ENCODE measurements at places on chromosomes 4 and X. TPM values are rescaled to one million over a fixed set of nuclear protein-coding genes. Genes with fewer than 3 reads are reported as not detected.

GRCh38 chrX:77275392-77275791 is 171.8 kb upstream of the FGF16 start:
- no peaks in the 10 kb centered on the region for H3K36me3 ChIP-seq
- DNase-seq, result no peak
- no peak overlapping the region for H3K4me3 ChIP-seq
- H3K4me1 ChIP-seq, result no peaks in the 10 kb centered on the region
- no peaks in the 10 kb centered on the region for H3K27me3 ChIP-seq

- no peak for DNase-seq
- peaks cover 28% of the 10 kb centered on the region for H3K4me1 ChIP-seq
- H3K27me3 ChIP-seq, result peaks cover 5% of the 10 kb centered on the region
- H3K36me3 ChIP-seq, result no peaks in the 10 kb centered on the region
Measured at GRCh38 chrX:72023071-72023470, 108.6 kb downstream of the RTL5 start.

- H3K4me1 ChIP-seq, result peaks cover 11% of the 10 kb centered on the region
- no peak for DNase-seq
- H3K4me3 ChIP-seq, result no peak overlapping the region
- no peak overlapping the region for H3K27ac ChIP-seq
- H3K27me3 ChIP-seq, result no peaks in the 10 kb centered on the region
Measured at GRCh38 chrX:129568349-129568748, 28.3 kb downstream of the OCRL start.

DNA sequence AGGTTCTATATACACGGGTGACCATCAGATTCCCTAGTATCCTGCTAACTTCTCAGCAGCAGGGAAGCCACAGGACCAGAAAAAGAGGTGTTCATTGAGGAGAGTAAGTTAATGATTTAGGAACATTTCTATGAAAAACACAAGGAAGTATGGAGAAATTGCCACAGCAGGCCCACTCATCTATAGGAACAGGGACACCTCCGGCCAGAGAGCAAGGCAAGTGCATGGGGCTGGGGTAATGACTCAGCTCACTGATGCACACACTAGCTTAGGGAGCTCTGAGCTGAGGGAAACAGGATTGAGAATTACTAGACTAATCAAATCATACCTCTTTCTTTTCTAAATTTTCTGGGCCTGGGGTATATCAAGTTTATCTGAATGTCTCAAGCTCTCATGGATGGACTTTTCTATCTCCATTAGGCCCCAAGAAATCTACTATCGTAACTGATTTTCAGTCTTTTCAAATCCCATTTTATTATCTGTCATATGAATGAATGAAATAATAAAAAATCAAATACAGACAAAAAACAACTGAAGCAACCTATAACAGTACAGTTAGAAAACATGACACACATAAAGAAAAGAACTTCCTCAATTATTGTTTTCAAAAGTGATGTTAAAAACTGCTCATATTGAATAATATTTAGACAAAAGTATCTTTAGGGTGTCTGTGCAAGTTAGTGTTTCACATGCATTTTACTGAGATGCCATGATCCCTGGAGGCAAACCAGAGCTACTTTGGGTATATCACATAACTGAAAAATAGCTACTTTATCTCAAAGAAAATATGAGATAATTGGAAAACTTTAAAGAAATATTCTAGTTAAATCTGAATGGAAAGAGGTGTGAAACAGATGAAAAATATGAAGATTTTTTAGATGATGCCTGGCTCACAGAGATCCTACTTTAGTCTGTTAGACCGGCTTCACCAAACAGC is 89.8 kb downstream of the FBXO8 start:
- H3K4me3 ChIP-seq, result no peak overlapping the region
- H3K4me1 ChIP-seq, result no peaks in the 10 kb centered on the region
- H3K27me3 ChIP-seq, result peaks cover 41% of the 10 kb centered on the region
- DNase-seq, result no peak
- H3K27ac ChIP-seq, result no peak overlapping the region
- H3K36me3 ChIP-seq, result no peaks in the 10 kb centered on the region

GRCh38 chrX:40579900-40580536 is 752 bp upstream of the ATP6AP2 start:
- peaks cover 23% of the 10 kb centered on the region for H3K4me1 ChIP-seq
- no peaks in the 10 kb centered on the region for H3K27me3 ChIP-seq
- H3K4me3 ChIP-seq, result peak overlapping the region; percentile 83
- no peaks in the 10 kb centered on the region for H3K36me3 ChIP-seq

DNA sequence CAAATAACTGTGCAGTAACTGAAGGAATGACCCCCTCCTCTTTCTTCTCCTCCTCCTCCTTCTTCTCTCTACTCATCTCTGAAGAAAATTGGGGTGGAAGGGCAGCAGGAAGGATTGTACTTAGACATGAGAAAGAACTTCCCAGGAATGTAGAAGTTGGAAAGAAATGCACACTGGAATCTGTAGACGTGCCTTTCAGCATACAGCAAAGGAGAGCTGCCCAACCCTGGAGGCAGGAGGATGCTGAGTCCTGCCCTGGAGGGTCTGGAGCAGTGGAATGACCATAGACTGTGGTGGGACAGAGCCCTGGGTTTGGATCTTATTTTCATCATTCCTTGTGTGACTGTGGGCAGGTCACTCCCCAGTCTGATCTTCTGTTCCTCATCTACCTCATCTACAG is 80.1 kb downstream of the PJA1 start:
- no peaks in the 10 kb centered on the region for H3K36me3 ChIP-seq
- DNase-seq, result no peak
- no peak overlapping the region for H3K4me3 ChIP-seq
- H3K27ac ChIP-seq, result no peak overlapping the region
- H3K4me1 ChIP-seq, result no peaks in the 10 kb centered on the region
- no peaks in the 10 kb centered on the region for H3K27me3 ChIP-seq

GRCh38 chr4:183873409-183874185 is 31.5 kb upstream of the STOX2 start:
- no peaks in the 10 kb centered on the region for H3K27me3 ChIP-seq
- no peak overlapping the region for H3K4me3 ChIP-seq
- no peaks in the 10 kb centered on the region for H3K36me3 ChIP-seq
- H3K4me1 ChIP-seq, result no peaks in the 10 kb centered on the region
- DNase-seq, result no peak
- no peak overlapping the region for H3K27ac ChIP-seq

DNA sequence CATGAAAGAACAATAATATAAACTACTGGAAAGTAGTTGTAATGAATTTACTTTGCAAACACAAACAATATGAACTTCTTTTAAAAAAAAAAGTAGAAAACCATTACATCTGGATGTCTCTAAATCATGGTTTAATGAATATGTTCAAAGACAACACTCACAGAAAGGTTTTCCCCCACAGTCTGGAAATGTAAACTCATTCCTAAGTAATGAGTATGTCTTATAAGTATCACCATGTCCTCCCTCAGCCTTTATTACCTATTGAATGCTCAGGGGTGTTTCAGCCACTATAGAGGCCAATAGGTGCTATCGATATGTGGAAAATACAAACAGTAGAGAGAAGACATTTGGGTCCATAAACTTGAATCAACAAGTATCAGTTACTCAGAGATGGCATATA is 186.7 kb downstream of the PALLD start:
- no peak overlapping the region for H3K4me3 ChIP-seq
- H3K4me1 ChIP-seq, result no peaks in the 10 kb centered on the region
- peaks cover 2% of the 10 kb centered on the region for H3K27me3 ChIP-seq
- no peak overlapping the region for H3K27ac ChIP-seq

DNA sequence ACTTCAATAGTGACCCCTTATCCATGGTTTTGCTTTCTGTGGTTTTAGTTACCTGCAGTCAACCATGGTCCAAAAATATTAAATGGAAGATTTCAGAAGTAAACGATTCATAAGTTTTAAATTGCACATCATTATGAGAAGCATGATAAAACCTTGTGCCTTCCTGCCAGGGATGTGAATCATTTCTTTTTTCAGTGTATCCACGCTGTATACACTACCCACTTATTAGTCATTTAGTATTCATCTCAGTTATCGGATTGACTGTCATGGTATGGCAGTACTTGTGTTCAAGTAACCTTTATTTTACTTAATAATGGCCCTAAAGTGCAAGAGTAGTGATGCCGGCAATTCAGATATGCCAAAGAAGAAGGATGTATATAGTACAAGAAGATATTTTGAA is 37.7 kb upstream of the TASL start:
- peaks cover 3% of the 10 kb centered on the region for H3K4me1 ChIP-seq
- H3K36me3 ChIP-seq, result no peaks in the 10 kb centered on the region
- H3K27ac ChIP-seq, result no peak overlapping the region
- H3K4me3 ChIP-seq, result no peak overlapping the region
- no peaks in the 10 kb centered on the region for H3K27me3 ChIP-seq

GRCh38 chrX:153948847-153949805 is 4.7 kb upstream of the RENBP start:
- no peaks in the 10 kb centered on the region for H3K27me3 ChIP-seq
- no peak for DNase-seq
- H3K27ac ChIP-seq, result peak overlapping the region; percentile 50
- peaks cover 34% of the 10 kb centered on the region for H3K4me1 ChIP-seq
- no peak overlapping the region for H3K4me3 ChIP-seq

GRCh38 chr4:27305246-27305645 is 444.6 kb downstream of the STIM2 start:
- no peak overlapping the region for H3K27ac ChIP-seq
- no peaks in the 10 kb centered on the region for H3K4me1 ChIP-seq
- no peak overlapping the region for H3K4me3 ChIP-seq
- H3K27me3 ChIP-seq, result peaks cover 2% of the 10 kb centered on the region
- no peak for DNase-seq

Gene DMP1
- total RNA-seq, result not detected

Gene RBMXL3
- not detected for total RNA-seq

Gene PRKG2
- 1.2 TPM for total RNA-seq

Measured in activated naive CD4-positive, alpha-beta T cell treated with anti-CD3 and anti-CD28 coated beads for 36 hours (primary cell).